HS-27A (cell line): ENCODE measurements at places on chromosomes 7 and 10.

DNA sequence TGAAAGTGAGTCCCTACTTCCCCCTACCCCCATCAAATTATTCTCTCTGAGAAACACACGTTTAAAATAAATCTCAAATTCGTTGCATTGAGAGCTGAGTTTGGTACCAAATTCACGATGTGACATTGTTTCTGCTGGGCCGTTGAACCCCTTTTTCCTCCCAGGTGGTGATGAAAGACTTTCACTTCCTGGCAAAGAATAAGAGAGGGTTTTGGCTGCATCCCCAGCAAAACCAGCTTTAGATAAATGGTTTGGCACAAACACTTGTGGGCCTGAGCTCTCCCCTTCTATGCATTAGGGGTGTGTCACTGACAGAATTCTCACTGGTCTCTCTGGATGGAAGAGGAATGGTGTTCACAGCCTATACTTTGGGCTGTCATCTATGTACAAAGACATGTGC, 8.8 kb upstream of the DNTT start:
- DNase-seq, result no peak

- no peak for DNase-seq
These were observed 58.9 kb downstream of the NAMPT start for GRCh38 chr7:106225856-106226255.

GRCh38 chr7:98291717-98292116, 10.2 kb downstream of the BRI3 start:
- no peak for DNase-seq

- no peak for DNase-seq
These were observed 30.5 kb downstream of the ABCB1 start for GRCh38 chr7:87570178-87570577.

GRCh38 chr10:43322769-43323168, 48.7 kb upstream of the FXYD4 start:
- no peak for DNase-seq

- no peak for DNase-seq
These were observed 108.4 kb upstream of the SEMA3A start for GRCh38 chr7:84302949-84303348.

- no peak for DNase-seq
These were observed 14.2 kb upstream of the SYPL1 start for GRCh38 chr7:106126170-106126938.

DNA sequence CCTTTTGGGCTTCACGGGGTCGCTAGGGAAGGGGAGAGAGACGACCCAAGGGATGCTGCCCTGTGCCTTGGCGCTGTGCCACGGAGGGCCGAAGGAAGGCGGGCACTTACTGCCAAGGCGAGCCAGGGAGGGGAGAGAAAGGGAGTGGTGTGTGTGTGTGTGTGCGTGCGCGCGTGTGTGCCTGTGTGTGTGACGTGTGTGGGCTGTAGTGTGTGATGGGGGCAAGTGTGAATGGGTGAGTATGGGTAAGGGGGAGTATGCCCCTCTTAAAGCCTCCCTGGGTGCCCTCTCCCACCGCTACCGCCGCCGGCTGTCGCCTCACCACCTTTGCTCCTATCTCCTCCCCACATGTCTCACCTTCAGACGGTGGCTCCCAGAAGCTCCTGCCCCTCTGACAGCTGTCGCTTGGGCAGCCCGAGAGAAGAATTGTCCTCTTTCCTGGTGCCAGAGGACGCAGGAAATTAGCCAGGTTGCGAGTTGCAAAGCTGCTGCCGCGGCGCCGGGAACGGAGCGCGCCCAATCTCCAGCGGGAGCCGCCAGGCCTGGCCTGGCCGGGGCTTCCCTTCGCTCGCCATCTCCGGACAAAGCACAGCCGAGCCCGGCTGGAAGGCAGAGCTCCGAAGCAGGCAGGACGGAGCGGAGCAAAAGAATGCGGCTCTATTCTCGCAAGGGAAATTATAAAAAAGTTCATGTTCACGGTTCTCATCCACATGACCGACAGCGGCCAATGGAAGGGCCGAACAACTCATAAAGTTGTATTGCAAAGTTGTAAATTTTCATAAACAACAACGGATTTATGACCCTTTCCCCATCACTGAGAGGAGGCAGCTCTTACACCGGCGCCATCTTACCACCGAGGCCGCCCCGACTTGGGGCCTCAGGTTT, at the start of gene HOXA3:
Gene HOXA3, minus strand, starts transcription at position 653 of the 885 bp plus-strand sequence. CDS start 41,943 bp downstream, outside the sequence.
- no peak for DNase-seq

- DNase-seq, result no peak
These were observed 31.9 kb downstream of the DUSP5 start for GRCh38 chr10:110529596-110530011.

DNA sequence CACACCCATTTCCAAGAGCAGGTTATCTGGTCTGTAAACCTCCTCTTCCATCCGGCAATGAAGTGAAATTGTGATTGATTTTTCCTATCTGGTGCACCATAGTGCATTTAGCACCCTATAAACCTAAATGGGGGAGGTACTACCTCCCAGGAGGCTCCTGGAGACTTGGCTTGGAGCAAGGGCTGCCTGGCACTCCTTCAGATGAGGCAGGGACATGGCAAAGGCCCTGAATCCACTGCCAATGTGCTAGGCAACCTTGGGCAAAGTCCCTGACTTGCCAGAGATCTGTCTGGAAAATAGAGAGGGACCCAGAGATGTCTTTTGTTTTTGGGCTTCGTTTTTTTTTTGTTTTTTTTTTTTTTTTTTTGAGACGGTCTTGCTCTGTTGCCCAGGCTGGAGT, 6.7 kb upstream of the GRID1 start:
- no peak for DNase-seq

DNA sequence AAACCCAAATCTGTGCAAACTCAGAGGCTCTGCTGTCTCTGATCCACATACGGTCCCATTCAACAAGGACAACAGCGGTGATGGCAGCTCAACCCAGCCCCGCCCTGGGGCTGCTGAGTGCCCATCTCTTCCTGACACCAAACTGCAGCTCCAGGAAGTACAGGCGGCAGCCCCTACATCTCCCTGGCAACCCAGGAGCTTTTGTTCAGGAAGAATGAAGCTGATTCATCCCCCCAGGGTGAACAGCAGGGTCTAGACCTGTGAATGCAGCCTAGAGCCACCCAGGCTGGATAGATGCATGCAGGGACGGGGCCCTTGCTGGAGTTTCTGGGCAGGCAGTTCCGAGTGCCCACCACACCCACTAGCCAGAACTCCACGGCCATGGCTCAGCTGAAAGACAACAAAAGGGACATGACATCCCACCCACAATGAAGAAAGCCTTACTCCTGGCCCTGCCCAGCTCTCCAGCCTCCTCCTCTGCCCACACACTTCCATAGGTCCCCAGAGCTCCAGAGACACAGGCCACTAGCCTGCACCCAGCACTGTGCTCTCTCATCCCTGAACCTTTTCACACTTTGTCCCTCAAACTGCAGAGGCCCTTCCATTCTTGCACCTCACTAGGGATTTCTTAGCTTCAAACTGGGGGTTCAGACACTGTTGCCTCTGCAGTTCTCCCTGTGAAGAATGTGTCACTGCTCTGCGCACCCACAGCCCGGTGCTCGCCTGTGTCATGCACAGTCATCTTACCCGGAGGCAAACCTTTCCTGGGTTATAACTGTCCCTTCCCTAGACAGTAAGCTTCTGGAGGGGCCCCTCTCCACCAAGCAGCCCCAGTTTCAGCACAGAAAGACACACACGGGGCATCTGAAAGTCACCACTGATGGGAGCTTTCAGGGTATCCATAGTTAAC, 99.1 kb downstream of the GRID1 start:
- DNase-seq, result no peak

DNA sequence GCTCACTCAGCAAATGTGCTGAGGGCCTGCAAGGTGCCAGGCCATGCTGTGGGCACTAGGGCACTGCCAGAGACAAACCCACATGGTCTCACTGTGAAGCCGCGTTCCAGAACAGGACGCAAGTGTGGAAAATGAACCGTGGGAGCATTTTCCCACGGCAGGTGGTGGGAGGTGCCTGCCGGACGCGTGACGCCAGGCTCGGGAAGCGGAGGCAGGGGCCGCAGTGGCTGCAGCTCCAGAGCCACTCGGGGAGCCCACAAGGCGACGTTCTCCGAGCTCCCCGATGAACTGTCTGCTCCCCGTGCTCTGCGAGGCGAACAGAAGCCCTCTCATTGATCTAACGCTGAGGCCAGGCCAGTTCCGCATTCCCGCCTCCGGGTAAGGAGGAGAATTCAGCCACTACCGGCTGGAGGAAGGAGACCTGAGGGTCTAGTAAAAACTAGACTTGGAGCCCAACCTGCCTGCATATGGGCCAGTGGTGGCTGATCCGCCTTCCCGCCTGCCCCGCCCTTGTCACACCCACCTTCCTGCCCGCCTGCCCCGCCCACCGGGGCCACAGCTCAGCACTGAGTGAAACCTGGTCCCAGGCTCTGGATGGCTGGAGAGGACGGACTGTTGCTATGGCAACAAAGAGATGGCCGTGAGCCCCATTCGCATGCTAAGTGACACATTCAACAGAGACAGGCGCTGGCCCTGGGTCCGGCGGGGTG, 13.1 kb downstream of the ADGRA1 start:
- no peak for DNase-seq

GRCh38 chr10:24873281-24873683, 79.1 kb downstream of the PRTFDC1 start:
- DNase-seq, result no peak

- no peak for DNase-seq
These were observed 16.1 kb downstream of the TAS2R41 start for GRCh38 chr7:143493751-143494150.

DNA sequence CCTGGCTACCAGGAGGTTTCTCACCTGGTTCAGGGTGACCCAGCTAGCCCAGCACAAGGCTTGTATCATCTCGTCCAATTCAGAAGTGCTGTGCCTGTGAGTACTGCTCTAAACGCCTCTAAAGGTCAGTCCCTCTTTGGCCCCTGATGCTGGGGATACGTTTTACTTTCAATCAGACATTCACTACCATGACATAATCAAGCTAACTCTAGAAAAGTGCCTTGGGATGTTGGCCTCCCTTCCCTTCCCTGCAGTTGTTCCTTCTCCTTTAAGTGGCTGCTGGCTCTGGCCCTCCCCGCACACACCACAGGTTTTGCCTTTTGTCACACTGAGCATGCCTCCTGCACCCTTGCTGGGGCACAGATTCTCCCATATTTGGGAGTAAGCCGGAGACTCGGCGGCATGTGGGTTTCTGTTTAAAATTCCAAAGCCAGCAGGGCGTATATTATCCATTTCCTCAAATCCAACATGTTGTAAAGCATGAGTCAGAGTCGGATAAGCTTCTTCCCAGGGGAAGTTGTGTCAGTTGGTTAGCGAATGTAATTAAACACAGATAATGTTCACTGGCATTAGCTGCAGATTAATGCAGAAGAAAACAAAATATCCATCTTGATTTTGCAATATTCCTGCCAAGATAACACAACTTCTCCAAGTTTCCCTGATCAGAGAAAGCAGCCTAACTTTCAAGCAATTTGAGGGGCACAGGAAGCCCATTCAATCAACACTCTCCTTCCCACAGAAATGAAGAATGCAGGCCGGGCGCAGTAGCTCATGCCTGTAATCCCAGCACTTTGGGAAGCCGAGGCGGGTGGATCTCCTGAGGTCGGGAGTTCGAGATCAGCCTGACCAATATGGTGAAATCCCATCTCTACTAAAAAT, 31.8 kb upstream of the VCL start:
- DNase-seq, result peak; percentile 84

DNA sequence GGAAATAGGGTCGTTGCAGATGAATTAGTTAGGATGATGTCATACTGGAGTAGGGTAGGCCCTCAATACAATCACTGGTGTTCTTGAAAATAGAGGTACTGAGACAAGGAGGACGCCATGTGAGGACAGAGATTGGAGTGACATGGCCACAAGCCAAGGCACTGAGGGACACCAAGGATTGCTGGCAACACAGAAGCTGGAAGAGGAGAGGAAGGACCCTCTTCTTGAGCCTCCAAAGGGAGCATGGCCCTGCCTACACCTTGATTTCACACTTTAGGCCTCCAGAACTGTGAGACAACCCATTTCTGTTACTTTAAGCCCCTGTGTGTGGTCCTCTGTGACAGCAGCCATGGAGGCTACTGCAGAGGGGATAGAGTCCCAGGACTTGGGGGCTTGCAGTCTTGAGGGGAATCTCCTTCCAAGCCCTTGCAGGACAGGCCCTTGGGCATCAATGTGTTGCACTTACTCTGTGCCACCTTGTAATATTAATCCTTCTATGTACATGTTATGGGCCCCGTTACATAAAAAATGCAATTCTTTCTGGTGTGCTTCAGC, 3.7 kb upstream of the AOC1 start:
- no peak for DNase-seq

DNA sequence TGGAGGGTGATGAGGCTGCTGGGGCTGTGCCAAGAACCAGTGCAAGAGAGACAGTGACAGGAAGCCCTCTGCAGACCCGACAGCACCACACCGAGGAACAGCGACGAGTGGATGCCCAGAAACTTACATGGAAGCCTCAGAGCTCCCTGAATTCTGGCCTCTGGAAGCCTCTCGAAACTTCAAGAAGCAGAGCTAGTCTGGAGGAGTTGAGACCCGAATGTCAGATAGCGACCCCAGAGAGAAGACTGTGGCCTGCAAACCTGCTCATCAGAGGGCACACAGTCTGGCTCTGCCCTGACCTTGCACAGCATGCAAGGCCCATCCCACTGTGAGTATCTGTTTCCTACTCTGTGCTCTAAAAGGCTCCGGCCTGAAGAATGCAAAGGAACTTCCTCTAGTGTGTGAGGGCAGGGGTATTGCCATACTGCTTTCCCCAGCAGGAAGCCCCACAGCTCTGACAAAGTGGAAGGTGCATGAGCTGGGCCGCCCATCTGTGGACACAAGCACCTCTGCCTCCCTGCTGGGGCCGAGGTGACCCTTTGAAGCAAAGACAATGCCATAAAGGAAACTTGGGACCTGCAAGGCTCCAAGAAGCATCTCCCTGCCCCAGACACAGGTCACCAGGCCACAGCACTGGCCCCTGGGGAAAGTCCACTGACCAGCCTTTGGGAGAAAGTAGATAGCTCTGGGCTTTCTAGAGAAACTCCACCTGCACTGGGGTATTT, 10.5 kb upstream of the C10orf71 start:
- no peak for DNase-seq

DNA sequence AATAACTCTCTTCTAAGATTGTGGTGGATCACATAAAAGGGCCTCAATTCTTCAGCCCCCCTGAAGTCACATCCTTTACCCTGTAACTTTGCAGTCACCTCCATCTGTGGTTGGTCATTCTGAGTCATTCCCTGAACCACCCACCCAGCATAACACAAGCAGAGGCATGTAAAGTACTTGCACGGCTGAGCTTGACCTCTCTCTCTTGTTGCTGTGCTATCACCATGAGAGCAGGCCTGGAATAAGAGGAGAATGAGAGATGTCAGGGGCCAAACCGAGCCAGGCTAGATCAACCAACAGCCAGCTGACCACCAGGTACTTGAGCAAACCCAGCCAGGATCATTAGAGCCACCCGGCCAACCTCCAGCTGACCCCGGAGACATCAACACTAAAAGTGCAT, 13.5 kb upstream of the STK17A start:
- no peak for DNase-seq

- DNase-seq, result no peak
These were observed 131.0 kb upstream of the EEPD1 start for GRCh38 chr7:36021917-36022550.

DNA sequence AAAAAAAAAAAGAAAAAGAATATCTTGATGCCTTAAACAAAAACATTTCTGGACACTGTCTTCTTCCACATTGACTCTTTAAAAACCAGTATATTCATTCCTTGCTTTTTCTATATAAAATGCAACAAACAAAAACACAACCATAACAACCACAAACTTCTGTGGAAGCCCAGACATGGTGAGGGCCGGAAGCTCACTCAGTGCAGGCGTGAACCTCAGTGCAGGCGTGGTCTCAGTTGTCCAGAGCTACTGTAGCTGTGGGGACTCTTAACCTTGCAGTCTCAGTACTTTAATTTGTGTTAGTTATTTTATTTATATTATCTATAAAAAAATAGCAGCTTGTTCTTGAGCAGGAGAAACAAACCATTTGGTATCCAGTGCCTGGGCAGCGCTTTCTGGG, 131.8 kb downstream of the DOCK1 start:
- DNase-seq, result no peak
